ENCODE measurements at places on chromosomes 5 and 9.

DNA sequence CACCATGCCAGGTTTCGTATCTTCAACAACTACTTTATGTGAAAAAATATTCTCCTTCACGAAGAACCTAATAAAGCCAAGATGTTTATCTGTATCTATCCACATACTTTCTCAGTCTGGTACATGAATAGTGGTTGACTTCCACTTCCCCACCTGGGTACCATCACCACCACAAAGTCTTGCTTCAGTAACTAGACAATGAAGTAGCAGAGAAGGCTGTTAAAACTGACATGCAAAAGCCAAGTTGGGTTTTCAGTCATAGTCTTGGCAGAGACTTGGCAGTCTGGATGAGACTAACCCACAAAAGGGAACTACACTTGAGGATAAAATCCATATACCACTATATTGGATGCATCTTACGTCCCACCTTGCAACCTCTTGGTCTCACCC is 5.0 kb downstream of the P4HA2 start:
- DNase-seq = no peak

- DNase-seq = no peak
Measured at GRCh38 chr9:123682746-123683145, 247.2 kb downstream of the DENND1A start.

DNA sequence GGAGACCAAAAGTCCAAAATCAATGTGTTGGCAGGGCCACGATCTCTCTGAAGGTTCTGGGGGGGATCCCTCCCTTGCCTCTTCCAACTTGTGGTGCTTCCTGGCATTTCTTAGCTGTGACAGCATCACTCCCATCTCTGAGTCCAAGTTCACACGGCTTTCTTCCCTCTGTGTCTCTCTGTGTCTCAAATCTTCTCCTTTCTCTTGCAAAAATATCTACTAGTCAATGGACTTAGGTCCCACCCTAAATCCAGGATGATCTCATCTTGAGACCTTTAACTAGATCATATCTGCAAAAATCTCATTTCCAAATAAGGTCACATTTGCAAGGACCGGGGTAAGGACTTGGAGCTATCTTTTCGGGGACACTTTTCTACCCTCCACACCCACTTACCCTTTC is 186.1 kb downstream of the HSD17B3 start:
- DNase-seq = no peak

GRCh38 chr5:72326306-72326649 is 6.1 kb downstream of the PTCD2 start:
- DNase-seq = no peak

GRCh38 chr9:112059145-112059965 is 115.7 kb downstream of the SUSD1 start:
- no peak for DNase-seq

Measured in left hindlimb (tissue), 1 donor.